ENCODE measurements at places on chromosomes 12 and 14.

GRCh38 chr14:96783915-96784224 lies 13.3 kb upstream of the VRK1 start:
- no peak for DNase-seq

DNA sequence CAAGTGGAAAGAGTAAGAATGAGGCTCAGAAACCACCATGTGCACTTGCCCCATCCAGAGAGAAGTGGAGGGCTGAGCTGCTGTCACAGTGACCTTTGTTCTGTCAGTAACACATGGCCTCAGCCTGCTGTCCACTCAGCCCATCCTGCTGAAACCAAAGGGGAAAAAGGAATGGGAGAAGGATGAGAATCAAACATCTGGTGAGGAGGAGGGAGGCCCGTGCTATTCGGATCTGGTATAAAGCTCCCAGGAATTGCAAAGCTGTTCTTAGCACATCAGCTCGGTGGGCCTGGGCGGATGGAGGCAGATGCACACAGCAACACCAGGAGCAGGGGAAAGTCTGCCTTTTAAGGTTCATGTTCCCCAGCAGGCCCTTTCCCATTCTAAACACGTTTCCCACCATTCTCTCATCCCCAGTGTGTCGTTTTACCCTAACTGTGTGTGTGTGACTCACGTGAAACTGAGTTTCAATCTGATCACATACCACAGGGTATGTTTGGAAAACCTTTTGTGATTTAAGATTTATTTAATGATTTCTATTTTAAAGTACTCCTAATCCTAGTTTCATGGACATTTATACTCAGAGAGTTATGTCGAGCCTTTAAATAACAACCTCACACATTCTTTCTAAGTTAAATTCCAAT lies 36.8 kb downstream of the RTRAF start:
- DNase-seq, result no peak

DNA sequence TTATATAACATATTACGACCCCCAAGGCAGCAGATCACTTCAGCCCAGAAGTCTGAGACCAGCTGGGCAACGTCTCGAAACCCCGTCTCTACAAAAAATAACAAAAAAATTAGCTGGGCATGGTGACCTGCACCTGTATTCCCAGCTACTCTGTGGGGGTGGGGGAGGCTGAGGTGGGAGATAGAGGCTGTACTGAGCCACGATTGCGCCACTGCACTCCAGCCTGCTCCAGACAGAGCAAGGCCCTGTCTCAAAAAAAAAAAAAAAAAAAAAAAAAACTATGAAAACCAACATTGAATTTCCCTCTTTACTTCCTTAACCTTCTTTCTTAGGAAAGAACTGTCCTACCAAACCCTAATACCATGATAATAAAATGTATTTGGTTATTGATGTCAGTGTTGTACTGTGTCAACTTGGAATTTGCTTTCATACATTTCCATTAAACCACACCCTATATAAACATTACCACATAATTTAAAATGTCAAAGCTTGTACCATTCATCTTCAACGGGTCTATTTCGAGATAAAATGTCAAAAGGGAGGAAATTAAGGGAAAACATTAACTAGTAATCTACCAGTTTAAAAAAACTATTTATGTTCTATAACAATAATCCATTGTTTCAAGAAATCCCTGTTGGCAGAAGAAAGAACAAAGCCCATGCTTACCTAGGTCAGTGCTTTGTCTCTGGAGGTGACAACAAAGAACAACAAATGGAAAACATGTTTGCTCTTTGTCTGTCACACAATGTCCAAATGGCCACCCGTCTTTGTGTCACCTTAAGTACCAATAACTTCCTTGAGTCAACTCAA lies 17.4 kb downstream of the GALNT4 start:
- no peak for DNase-seq

GRCh38 chr12:69329669-69330428 lies 18.3 kb upstream of the LYZ start:
- DNase-seq, result no peak

DNA sequence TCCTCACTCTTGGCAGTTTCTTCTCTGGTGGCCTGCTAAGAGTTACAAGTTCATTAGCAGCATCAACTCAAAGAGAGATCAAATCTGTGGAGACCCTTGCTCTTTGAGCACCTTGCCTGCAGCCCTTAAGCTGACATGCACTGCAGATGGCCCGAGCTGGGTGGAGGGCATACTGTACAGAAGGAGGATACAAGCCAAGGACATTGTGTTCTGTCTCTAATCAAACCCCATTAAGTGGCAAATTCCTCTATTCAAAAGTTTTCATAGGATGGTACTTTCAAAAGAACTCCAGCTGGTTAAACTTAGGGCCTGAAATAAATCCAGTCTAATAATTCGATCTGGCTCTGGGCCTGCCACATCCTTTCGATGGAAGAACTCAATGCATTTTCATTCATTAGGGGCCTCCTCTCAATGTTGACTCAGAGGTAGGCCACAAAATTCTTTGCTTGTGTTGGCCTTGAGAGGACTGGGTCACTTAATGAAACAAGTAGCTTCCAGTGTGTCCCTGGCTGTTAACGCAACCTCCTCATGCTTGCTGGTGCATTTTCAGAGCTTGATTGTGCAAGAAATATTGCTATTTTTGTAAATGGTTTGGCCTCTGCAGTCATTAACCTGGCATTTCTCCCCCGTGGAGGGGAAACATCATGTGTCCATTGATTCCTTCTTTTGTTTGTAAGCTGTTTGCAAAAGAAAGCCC lies 318.2 kb downstream of the NUAK1 start:
- peak; percentile 92 for DNase-seq

DNA sequence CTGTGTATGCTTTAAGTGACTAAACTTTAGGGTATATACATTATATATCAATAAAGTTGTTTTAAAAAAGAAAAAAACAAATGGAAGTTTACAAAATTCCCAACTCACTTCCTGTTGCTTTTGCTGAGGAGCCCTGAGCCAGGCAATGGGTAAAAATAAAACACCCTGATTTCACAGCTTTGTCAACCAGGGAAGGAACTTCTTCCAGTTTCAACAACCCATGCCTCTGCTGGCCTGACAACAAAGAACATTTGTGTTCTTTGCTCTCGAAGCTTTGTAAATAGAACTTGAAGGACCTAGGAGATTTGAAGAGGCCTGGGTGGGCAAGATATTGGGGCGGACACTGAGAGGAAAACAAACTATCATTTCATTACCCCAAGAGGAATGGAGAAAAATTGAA lies 141.2 kb upstream of the NOS1 start:
- DNase-seq, result no peak

- DNase-seq, result no peak
Observed at GRCh38 chr12:125114365-125115141, 49.3 kb downstream of the AACS start.

- no peak for DNase-seq
Observed at GRCh38 chr12:15620741-15621539, 168.2 kb downstream of the EPS8 start.

GRCh38 chr12:74896186-74896585 lies 313.5 kb downstream of the KCNC2 start:
- peak; percentile 15 for DNase-seq

DNA sequence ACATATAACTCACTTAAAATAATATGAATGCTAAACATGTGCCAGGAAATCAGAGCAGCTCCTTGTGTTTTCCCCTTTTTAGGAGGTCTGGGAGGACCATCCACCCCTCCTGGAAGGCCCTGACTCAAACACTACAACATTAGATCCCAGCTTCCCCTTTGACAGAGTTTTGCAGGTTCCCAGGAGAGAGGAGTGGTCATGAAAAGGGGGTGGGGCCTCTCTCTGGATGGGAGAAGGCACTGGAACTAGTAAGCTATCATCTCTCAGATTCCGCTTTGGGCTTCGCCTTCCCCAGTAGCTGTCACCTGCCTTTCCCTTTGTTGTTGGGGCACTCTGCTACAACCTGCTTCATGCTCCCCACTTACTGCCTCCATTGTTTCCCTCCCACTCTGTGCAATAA lies 149.2 kb downstream of the ZFP36L1 start:
- no peak for DNase-seq

GRCh38 chr14:82935691-82936090 lies 1402.0 kb upstream of the SEL1L start:
- no peak for DNase-seq

- DNase-seq, result peak; percentile 16
Observed at GRCh38 chr14:53325176-53325806, 172.2 kb upstream of the DDHD1 start.

GRCh38 chr12:106074706-106075392 lies 63.9 kb downstream of the NUAK1 start:
- peak; percentile 90 for DNase-seq
